ENCODE measurements at places on chromosomes 6 and 20.

DNA sequence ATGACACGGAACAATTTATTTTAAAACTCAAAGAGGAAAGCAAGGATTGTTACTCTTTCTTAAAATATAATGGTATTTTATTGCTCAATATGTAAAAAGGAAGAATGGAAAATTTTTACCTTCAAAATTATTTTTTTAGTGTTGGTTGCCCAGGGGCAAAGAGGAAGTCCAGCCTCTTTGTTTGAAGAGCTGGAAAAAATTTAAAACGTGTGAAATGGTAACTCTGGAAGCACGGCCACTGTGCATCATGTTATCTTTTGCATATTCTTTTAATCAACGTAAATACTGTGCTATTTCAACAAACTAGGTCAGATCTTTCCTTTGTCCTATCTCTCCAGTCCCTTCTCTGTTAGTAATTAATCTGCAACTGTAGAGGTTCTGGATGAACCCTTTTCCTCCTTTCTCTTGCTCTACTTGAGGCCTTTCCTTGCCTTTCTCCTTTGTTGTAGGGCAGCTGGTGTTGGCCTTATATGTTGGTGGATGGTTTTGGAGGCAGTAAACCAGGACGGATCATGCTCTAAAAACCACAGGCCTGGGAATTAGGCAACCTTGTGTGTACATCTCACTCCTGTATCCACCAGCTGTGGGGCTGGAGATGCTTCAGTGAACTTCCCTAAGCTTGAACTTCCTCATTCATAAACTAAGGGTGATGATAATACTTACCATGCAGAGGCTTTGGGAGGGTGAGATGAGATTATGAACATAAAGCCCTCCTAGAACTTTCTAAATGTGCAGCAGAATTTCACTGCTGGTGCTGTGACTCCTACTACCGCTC lies 143.3 kb downstream of the PRL start:
- no peak for DNase-seq

DNA sequence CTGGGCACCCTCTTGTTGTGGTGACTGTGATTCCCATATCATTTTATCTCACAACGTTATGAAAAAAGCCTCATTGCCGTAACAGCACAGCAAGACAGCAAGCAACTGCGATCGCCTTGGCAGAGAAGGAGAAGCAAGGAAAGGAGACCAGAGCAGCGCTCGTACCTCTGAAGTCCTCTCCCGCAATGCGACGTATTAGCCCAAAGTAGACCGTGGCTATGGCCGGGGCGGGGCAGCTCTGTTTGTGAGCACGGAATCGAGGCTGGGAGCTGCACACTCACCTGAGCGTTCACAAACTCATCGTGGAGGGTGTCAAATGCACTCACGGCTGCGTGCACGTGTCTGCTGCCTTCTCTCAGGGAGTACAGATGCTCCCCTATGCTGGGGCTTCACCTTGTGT lies 76.1 kb downstream of the YTHDF1 start:
- DNase-seq: no peak

DNA sequence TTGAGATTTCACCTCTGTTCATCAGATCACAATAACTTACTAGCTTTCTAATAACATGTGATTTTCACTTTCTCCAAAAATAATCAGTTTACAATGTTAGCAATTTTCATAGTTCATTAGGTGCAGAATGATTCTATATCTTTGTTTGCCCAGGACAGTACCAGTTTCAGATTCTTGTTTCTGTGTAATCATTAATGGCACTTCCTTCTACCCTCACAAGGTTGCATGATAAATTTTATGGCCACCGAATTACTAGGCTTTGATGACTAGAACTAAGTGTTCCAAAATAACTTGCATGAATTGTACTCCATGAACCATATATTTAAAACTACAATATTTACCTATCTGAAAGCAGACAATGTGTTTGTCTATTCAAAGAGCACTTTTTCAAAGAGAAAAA lies 442.3 kb downstream of the EPHA7 start:
- no peak for DNase-seq

- no peak for DNase-seq
These were observed 17.3 kb downstream of the DEK start for GRCh38 chr6:18247002-18247401.

DNA sequence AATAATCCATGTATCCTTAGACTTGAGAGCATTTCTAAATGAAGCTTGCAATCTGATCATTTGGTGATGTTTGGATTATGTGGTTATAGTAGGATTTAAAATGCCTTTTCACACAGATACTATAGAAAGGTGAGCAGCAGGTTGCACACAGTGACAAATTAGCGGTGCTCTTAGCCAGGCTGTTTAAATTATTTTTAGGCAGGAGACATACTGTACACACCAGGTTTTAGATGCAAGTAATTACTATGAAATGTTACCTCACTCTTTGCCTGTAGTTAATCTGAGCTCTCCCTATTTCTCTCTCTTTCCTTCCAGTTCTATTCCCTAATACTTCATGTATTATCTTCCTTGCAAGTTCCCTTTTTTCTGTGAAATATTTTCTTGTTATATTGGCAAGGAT lies 191.7 kb downstream of the RIMS1 start:
- no peak for DNase-seq

- DNase-seq: no peak
These were observed 256.6 kb downstream of the DLL1 start for GRCh38 chr6:170034294-170034693.

DNA sequence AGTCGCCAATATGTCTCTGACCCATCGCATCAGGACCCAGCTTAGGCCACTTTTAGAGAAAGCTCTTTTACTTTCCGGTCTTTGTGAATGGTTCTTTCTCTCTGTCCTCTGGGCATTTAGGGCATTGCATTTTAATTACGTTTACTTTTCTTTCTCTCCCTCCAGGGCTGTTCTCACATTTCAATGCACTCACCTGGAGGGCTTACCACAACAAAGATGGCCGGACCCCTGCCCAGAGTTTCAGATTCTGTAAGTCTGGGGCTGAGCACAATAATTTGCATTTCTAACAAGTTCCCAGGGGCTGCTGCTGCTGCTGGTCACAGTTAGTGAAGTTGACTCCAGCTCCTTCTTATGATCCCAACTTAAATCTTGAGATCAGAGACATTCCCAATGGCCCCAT lies 3.0 kb downstream of the ANKRD66 start:
- no peak for DNase-seq

GRCh38 chr6:3868544-3868943 lies 19.4 kb downstream of the FAM50B start:
- no peak for DNase-seq

- no peak for DNase-seq
These were observed 66.3 kb downstream of the YTHDF1 start for GRCh38 chr20:63149531-63150192.

- DNase-seq: no peak
These were observed 20.6 kb downstream of the PHACTR2 start for GRCh38 chr6:143698329-143698728.

GRCh38 chr6:113281431-113281830 lies 575.7 kb upstream of the MARCKS start:
- DNase-seq: no peak

- DNase-seq: no peak
These were observed 496 bp downstream of the GRM4 start for GRCh38 chr6:34145161-34146020.

GRCh38 chr6:22141241-22141745 lies 155.5 kb downstream of the PRL start:
- DNase-seq: peak; percentile 21

DNA sequence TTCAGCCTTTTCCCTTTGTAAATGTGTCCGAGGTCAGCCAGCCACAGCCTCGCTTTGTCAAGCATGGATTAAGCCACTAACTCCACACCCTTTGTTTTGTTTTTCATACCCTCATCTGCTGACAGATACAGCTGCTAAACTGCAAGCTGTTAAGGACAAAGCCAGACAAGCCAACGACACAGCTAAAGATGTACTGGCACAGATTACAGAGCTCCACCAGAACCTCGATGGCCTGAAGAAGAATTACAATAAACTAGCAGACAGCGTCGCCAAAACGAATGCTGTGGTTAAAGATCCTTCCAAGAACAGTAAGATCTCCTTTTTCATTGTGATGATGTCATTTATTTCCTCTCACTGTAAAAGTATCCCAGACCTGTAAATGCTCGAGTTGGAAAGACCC lies 269.3 kb downstream of the ARHGAP18 start:
- DNase-seq: peak; percentile 40

DNA sequence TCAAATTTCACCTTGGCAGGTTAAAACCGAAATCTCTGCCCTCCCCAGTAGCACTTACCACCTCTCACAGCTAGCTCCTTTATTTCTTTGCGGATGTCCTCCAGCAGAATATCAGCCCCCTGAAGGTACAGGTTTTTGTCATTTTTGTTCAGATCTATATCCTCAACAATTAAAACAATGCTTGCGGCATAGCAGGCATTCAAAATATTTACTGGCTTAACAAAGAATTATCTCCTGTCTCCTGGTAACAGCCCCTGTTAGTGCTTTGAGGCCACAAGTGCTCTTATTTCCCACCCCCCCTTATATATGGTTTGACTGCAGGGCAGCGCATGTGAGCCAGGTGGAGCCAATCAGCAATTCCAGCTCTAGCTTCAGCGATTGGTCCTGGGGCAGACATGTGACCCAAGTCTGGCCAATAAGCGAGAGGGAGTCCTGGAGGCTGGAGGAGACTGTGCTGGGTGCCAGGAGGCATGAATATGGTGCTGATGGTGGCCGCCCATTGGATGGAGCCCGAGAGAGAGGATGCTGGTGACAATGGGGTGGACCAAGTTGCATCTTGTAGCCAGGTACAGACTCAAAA lies 21.0 kb downstream of the SULF2 start:
- peak; percentile 36 for DNase-seq

GRCh38 chr6:145699462-145699861 lies 35.9 kb downstream of the EPM2A start:
- DNase-seq: peak; percentile 8

- DNase-seq: no peak
These were observed 16.0 kb downstream of the TM9SF4 start for GRCh38 chr20:32125506-32125905.

DNA sequence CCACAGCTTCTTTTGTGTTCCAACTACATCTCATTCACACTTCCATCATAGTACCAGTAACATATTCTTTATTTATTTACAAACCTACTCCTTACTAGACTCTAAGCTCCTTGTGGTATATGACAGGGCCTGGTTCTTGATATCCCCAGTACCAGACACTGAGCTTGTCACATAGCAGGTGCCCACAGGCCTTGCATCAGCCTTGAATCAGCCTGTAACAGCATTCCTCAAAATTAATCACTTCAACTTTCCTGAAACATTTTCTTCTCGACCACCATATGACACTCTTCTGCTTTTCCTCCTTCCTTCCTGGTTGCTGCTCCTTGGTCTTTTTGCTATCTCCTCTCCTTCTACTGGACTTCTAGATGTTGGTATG lies 24.7 kb upstream of the SRPK1 start:
- DNase-seq: no peak

- no peak for DNase-seq
These were observed 54.2 kb upstream of the ADGRF1 start for GRCh38 chr6:47096211-47096895.

DNA sequence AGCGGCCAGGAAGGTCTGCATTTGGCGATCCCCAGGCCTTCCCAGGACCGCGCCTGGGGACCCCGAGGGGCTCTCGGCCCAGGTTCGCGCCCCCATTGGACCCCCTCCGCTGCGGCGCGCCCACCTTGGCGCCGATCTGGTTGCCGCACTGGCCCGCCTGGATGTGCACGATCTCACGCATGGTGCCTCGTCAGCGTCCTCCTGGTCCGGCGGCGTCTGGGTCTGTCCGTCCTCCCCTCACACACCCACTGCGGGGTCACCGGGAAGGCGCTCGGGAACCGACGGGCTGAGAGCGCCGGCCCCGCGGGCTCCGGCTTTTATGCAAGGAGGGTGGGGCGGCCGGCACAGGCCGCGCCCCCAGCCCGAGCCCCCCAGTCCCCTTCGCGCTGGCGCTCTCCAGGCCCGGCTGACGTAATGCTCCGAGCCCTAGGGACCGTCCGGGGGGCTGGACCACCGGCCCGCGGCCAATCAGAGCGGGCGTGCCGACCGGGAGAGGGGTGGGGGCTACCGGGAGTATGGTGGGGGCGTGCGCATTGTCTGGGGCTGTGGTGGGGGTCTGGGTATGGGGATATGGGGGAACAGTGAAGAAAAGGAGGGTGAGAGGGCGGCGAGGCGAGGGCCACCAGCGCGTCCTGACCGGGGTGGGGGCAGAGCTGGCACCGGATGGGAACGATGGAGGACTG lies at the start of gene TUBB2B:
TSS of gene TUBB2B (minus strand) at position 291 of the 683 bp plus-strand sequence. CDS start at position 181, 110 bp downstream.
- peak; percentile 73 for DNase-seq

- DNase-seq: no peak
These were observed 741.4 kb upstream of the CHD6 start for GRCh38 chr20:42359617-42360016.

DNA sequence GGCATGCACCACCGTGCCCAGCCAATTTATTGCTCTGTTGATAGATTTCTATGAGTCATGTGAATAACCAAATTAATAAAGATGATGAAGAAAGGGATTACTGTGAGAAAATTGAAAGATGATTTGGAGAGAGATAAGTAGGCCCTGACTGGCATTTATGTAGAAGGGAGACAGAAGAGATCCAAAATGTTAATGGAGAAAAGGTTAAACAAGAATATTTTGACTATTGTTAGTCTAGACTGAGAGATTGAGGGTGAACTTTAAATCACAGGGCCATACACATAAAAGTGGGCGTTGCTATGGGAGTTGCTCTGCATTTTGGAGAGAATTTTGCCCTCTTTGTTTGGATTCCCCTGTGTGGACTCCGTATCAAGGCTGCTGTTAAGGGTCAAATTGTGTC lies 68.9 kb upstream of the SCAF8 start:
- DNase-seq: no peak

DNA sequence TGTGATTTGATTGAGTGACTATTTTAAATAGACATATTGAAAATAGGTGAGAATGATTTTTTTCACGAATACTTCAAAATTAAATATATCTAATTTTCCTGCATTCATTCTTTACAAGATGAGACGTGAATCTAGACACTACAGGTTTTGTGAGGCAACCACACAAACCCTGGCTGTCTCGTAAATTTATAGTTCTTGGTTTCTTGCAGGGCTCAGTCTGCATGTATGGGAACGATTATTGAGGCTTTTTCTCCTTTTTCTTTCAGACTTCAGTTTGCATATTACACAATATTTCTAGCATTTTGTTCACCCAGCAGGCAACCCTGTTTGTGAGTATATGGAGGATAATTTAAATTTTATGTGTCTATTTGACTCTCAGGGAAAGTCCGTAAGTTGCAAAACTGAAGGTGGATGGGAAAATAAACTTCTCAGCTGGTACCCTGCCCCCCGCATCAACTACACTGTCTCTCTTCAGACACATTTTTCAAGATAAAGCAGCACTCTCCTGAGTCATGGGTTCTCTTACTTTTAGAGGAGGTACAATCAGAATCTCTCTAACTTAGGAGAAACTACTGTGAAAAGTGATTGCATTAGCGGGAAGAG lies 1349.3 kb downstream of the GRIK2 start:
- no peak for DNase-seq

DNA sequence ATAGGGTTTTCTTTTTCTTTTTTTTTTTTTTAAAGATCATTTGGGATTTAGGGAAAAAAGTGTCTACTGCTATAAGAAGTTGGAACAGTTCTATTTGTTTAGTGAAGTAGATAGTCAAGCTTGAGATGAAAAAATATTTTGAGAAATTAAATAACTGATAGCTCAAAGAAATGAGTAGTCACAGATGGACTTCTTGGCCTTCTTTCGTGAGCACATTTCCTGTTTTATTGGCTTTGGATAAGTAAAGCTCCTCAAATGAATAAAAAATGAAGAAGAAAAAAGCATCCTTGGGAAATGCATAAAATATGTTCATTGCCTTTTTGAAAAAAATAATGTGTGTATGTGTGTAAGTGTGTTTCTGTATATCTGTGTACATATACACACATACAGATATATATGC lies 515.9 kb downstream of the GRIK2 start:
- DNase-seq: no peak
